Stimulated activated CD8-positive, alpha-beta memory T cell treated with anti-CD3 and anti-CD28 coated beads, Interleukin-4, amount 100 ng/mL, for 1 hour (primary cell): ENCODE measurements at places on chromosomes 12 and 14.
A peak's percentile ranks its signal among the peaks of the same experiment; 100 is the strongest.

GRCh38 chr12:118645219-118645618 lies 268.9 kb downstream of the SUDS3 start:
- no peak for DNase-seq

GRCh38 chr12:92845329-92845728 lies 83.8 kb downstream of the EEA1 start:
- no peak for DNase-seq

DNA sequence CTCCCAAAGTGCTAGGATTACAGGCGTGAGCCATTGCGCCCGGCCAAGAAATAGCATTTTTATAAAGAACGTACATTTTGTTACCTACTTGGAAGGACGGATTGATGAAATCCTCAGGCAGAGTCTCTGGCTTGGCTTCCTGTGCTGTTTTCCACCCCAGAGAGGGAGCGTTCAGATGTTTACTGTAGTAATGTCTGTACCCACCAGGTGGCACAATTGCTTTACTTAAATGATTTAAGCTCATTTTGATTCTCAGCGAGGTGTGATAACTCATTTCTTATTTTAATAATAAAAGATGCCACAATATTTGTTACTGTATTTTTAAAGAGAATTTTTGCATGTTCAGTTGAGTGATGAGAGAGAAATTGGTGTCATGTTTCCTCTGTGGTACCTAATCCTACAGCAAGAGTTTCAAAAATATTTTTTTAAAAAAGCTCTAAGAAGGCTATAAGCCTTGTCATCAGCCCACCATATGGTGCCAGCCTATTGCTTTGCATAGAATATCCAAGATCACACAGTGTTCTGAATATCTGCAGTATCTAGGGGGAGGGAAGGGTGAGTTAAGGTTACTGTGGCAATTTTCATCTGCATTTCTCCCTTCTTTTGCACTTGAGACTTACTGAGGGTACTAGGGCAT lies 82.6 kb upstream of the TRAF3 start:
- DNase-seq: peak; percentile 27

GRCh38 chr14:37553935-37554550 lies 41.0 kb downstream of the FOXA1 start:
- DNase-seq: no peak

GRCh38 chr12:121578230-121579189 lies 2.3 kb downstream of the KDM2B start:
- DNase-seq: no peak

DNA sequence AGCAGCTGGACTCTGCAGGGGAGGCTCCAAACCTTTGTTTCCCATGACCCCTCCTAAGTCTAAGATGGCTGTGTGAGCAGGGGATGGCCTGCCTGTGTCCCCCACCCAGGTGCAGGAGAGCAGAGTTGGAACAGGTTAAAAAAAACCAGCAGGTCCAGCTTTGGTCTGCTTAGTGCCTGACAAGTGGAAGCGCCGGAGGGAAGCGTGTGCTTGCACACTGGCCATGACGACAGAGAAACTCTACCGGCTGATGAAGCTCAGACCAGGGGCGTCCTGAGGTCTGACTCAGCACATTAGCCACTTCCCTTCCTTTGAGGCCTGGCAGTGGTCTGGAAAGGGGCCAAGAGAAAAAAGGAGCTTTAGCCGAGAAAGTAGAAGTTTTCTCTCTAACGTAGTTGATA lies 280.1 kb downstream of the VRK1 start:
- no peak for DNase-seq

- DNase-seq: no peak
Observed at GRCh38 chr14:77133720-77134338, 7.8 kb downstream of the ZDHHC22 start.

GRCh38 chr12:64522807-64523206 lies 70.9 kb downstream of the TBK1 start:
- no peak for DNase-seq

DNA sequence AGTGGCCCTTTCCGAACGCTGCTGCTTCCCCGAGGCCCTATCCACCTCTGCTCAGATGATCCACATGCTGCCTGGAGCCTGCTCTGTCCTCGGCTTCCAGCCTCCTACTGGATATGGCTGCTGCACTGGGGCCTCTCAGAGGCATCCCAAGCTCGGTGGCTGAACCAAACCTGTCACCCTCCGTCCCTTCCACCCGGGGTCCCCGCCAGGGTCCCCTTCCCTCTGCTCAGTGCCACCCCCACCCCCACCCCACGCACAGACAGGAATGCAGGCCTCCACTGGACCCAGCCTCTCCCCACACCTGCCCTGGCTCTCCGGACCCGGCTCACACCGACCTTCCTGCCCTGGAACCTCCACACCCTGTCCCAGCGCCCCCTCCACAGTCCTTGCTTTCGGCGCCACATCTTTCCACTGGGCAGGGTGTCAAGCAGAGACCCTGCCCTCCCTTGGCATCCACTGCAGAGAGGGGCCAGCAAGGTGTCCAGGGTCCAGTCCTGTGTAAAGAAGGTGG lies 6.1 kb downstream of the CEP170B start:
- DNase-seq: no peak

DNA sequence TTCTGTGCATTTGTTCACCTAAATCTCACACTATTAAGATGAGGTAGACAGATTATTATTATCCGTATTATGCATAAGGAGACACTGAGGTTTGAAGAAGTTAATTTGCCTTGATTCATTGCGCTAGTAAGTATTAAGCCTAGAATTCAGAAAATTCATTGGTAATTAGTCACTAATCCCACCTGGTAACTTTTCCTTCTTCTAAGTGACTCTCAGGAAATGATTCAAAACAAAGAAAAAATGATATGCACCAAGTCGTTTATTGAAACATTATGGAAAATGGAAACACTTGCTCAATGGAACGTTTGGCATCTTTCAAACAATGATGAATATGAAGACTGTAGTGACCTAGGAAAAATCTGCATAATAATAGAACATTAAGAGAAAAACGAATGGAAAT lies 15.2 kb downstream of the RFX4 start:
- DNase-seq: no peak

GRCh38 chr12:51393676-51394545 lies 2.7 kb upstream of the GALNT6 start:
- DNase-seq: no peak

DNA sequence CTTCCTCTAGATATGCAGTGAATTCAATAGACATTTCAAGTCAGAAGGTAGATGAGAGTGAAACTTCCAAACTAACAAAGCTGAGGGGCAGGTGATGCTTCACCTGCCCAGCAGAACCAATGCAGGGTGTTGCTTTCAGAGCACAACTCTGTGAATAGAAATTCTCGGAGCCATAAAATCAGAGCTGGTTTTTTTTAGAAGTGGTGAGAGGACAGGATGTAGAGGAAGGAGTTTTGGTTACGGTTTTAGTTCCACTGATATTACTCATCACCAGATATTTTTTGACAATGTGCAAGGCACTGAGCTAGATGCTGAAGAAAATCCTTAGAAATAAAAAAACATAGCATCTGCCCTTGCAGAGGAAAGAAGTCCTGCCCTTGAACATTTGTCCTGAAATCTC lies 62.2 kb downstream of the BMP4 start:
- DNase-seq: no peak

GRCh38 chr12:106387848-106388377 lies 30.4 kb downstream of the POLR3B start:
- no peak for DNase-seq

DNA sequence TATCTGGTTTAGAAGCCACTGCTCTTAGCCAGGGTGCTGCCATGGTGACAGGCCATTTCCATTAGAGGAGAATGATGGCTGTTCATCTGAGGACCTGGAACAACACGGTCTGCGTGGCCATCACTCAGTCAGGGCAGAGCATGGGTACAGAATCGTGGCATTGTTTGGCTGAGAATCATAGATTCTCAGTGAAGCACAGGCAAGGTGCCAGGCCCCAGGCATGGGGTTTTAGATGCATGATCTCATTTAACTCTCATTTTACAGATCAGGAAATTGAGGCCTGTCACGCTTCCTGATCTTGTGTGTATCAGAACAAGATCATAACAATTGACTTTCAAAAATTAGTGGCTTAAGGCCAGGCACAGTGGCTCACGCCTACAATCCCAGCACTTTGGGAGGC lies 26.8 kb upstream of the IRF2BPL start:
- DNase-seq: no peak

DNA sequence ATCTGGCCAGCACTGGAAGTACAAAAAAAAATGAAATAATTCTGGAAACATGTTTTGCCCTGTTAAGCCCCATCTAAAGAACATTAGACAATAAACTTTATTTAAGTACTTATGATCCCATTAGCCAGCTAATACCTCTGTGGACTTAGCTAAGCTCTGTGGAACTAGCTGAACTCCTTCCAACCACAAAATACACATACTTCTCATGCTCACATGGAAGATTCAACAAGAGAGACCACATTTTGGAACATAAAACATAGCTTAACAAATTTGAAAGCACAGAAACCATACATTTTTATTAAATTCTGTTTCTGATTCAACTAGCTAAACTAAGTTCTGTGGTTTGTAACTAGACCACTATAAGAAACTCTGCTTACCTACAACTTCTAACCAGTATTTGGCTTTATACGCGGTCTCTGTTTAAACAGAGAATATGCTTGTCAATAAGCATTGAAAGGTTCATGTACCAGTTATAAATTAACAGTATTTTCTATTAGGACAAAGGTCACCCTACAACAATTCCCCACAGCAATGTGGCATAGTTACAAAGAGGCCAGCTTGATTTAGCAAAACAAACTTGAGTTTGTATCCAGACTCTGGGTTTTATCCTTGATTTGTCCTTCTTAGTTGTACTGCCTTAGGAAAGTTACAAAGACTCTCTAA lies 300.1 kb downstream of the C12orf50 start:
- DNase-seq: no peak

GRCh38 chr14:20485900-20486299 lies 16.7 kb downstream of the PNP start:
- no peak for DNase-seq

DNA sequence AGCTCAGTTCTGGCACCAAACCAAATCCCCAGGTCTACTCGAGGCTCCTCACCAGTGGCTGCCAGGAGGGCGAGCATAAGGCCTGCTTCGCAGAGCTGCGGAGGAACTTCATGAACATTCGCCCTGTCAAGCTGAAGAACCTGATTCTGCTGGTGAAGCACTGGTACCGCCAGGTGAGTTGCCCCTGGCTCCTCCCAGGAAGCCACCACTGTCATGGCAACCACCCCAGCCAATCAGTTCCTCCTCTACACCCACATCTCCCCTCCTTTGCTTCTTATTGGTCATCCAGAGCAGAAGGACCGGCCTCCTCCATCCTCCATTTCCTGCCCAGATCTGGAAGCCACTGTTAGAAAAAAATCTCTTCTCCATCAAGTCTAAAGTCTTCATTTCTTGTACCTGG lies 17.2 kb upstream of the OAS2 start:
- no peak for DNase-seq

- no peak for DNase-seq
Observed at GRCh38 chr12:57591782-57592325, 862 bp downstream of the PIP4K2C start.

DNA sequence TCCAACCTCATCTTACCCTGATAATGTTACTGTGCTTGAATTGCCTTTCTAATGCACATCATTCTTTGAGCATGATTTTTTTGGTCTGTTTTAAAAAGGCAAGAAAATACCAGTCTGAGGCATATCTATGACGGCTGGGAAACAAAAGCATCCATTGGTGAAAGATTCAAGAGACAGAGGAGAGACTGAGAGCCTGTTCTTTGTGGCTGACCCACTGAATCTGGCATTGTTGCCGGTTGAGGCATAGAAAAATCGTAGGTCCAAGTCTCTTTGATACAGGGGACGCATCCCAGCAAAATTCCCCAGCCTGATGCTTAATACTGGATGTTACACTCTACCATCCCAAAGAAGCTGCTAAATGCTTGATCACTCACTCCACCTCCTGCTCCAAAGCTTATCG lies 2.9 kb upstream of the KLHL42 start:
- DNase-seq: no peak

DNA sequence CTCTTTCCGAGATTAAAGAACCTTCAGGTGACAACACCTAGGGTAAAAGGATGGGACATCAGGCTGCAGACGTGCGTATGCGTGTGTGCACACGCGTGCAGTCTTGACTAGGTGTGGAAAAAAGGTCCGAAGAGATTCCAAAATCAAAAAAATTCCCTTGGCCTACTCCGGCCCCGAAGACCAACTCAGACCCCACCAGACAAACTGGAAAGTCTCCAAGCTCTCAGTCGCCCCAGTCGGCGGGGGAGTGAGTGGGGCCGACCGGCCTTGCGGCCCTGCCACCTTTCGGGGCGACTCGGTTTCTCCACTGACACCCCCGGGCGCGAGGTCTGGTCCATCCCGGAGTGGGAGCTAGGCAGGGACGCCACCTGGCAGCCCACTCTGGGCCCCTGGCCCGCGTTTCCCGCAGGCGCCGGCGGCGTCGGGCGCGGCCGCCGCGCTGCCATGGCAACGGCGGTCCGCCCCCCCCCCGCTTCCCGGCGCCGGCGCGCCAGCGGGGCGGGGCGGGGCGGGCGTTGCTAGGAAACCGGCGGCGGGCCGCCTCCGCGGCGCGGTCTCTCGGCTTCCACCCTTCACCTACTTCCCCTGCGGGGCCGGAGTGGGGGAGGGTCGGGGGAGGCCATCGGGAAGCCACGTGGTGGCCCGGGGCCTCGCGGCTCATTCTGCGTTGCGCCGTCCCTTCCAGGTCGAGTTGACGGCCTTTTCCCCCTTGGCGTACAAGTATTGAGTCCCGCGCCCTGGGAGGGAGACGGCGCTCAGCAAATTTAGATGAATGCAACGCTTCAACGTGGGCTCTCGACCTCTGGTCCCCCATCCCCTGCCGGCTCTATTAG lies 253.1 kb downstream of the EFCAB11 start:
- peak; percentile 59 for DNase-seq

GRCh38 chr12:132152411-132152821 lies 8.2 kb downstream of the NOC4L start:
- no peak for DNase-seq

- DNase-seq: no peak
Observed at GRCh38 chr12:79098530-79098929, 234.0 kb downstream of the SYT1 start.

DNA sequence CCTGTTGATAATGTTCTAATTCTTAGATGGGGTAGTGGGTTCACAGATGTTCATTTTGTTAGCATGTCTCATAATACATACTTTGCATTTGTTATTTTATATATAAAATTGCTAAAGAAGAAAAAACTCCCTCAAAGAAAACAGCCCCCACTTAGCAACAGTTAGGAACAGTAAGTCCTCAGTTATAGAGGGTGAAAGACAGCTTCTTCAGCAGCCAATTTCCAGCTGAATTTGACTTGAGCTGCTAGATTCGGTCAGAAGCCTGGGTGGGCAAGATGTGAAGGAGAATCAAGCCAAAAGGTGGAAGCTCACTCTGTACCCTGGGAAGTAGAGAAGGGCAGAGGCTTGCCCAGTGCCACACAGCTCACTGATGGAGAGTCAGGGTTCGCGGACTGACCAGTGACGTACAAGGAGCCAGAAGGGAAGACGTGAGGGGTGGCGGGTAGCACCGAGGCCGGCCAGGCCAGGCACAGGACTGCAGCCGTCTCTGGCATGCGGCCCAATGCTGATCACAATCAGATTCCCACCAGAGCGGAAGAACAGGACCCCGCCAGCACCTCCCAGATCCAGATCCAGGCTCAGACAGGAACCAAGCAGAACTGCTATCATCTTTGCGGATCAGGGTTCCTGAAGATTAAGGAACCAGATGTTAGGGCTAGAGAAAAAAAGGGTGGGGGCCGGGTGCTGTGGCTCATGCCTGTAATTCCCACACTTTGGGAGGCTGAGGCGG lies 30.4 kb upstream of the VWF start:
- DNase-seq: no peak

- no peak for DNase-seq
Observed at GRCh38 chr14:85239791-85240190, 290.2 kb upstream of the FLRT2 start.
